AG08396 (cell line): ENCODE measurements at places on chromosomes 7 and 10.

DNA sequence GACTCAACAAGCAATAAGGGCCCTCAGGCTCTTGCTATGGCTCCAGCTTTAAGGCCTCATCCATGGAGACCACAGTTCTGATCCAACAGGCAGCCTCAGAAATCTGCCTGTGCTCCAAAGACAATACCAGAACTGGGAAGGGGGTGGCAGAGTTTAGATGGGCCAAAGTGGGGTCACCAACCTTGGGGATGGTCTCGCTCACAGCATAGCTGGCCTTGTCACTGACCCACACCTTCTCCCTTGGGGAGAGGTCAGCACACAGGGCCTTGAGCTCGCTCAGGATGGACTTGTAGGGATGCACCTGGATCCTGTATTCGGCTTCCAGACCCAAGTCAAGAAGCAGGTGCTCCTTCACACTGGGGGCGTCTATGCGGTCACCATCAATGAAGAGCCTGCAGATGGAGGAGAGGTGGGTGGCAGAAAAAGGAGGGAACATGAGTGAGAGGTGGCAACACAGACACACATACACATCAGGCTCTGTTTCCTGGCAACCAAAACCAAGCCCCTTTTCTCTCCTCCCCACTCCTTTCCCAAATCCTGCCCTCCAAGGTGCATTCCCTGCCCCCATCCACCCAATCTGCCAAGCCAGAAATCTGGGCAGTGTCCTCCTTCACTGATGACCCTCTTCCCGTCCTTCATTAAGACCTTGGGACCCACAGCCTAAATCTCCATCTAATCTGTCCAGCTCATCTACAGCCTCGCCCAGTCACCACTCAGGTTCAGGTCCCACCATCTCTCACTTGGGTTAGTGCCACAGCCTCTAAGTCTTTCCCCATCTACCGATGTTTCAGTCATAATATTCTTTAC lies 40.9 kb downstream of the XPNPEP1 start:
- no peak for DNase-seq

- no peak for DNase-seq
Observed at GRCh38 chr10:88253-88652, 39.2 kb upstream of the TUBB8 start.

GRCh38 chr10:96496281-96496925 lies 17.3 kb downstream of the TLL2 start:
- peak; percentile 44 for DNase-seq

- no peak for DNase-seq
Observed at GRCh38 chr7:70699271-70699670, 432.7 kb upstream of the GALNT17 start.

- DNase-seq = no peak
Observed at GRCh38 chr7:67803789-67804188, 807.2 kb downstream of the TYW1 start.

GRCh38 chr7:102167254-102167653 lies 119.4 kb upstream of the SH2B2 start:
- DNase-seq = no peak

GRCh38 chr7:83850125-83850524 lies 201.2 kb upstream of the SEMA3E start:
- no peak for DNase-seq

- no peak for DNase-seq
Observed at GRCh38 chr7:120609136-120609753, 248.7 kb downstream of the TSPAN12 start.

DNA sequence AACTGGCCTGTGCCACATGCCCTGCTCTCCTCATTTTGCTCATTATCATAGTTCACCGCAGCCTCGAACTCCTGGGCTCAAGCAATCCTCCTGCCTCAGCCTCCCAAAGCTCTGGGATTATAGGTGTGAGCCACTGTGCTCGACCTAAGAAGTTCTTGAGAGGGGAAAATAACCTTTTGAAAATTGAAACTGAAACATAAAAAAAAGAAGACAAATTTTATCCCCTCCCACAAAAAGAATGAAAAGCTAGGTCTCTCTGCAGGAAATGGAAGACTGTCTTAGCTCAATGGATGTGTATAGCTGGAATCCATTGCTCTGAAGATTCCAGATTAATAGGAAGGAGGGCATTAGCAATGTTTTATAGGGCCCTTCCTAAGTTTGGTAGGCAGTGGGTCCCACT lies 2.0 kb upstream of the EXOC6 start:
- no peak for DNase-seq

DNA sequence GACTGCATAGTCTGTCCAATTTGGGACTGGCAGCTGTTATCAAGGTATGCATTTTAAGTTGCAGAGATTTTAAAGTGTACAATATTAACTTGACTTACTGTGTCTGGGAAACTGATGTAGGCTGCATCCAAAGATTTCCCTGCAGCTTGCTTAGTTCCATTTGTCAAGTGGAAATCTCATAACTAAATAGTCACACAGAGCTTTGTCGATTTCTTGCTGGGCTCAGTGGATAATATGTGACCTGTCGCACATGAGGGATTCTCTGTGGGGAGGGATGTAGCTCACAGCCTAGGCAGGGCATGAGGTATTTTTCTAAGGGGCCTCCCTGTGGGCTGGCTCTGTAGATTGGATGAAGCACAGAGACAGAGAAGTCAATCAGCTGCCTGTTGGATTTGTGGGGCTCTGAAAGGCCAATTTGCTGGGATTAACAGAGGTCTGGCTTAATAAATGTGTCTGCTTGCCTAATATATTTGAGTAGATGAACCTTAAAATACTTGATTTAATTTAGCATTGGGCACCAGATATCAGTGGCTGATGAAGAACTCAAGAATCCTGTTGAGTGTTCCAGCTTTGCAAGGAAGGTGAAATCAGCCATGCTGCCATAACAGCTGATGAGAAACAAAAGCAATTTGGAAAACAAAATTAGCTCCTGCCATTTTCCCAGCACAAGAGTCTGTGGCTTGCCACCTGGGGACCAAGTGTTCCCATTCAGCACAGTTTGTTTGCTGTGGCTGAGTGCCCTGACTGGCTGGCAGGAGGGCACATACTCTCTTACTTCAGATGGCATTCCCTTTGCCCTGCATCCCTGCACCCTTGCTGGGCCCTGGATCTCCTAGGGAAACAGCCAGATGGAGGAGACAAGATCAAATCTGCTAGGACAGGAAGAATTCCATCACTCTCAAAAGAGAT lies 598.5 kb downstream of the SORCS3 start:
- no peak for DNase-seq

GRCh38 chr10:117936141-117936540 lies 110.6 kb downstream of the RAB11FIP2 start:
- no peak for DNase-seq

GRCh38 chr10:71408436-71409225 lies 11.9 kb downstream of the CDH23 start:
- no peak for DNase-seq

DNA sequence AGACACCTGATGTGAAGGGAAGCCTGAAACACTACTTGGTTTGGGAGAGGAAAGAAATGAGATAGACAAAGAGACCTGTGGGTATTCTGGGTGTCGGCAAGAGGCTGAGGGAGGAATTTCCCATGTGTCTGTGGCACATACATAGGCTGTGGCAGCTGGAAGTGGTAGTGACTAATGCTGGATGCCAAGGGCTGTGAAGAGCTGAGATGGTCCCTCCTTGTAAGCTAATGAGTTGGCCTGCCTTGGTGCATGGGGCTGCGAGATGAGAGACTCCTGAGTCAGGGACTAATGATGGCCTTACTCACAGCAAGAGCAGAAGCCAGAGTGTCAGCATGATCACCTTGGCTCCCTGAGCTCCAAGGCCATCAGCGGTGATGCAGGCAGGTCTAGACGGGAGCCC lies 119.0 kb upstream of the EEPD1 start:
- peak; percentile 33 for DNase-seq

DNA sequence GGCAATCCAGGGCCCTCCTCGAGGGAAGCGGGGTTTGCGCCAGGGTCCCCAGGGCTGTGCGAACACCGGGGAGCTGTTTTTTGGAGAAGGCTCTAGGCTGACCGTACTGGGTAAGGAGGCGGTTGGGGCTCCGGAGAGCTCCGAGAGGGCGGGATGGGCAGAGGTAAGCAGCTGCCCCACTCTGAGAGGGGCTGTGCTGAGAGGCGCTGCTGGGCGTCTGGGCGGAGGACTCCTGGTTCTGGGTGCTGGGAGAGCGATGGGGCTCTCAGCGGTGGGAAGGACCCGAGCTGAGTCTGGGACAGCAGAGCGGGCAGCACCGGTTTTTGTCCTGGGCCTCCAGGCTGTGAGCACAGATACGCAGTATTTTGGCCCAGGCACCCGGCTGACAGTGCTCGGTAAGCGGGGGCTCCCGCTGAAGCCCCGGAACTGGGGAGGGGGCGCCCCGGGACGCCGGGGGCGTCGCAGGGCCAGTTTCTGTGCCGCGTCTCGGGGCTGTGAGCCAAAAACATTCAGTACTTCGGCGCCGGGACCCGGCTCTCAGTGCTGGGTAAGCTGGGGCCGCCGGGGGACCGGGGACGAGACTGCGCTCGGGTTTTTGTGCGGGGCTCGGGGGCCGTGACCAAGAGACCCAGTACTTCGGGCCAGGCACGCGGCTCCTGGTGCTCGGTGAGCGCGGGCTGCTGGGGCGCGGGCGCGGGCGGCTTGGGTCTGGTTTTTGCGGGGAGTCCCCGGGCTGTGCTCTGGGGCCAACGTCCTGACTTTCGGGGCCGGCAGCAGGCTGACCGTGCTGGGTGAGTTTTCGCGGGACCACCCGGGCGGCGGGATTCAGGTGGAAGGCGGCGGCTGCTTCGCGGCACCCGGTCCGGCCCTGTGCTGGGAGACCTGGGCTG lies 26.0 kb downstream of the PRSS2 start:
- peak; percentile 33 for DNase-seq

GRCh38 chr10:80529604-80530003 lies 8.1 kb upstream of the SH2D4B start:
- no peak for DNase-seq

- DNase-seq = peak; percentile 91
Observed at GRCh38 chr7:73715648-73716317, 3.7 kb downstream of the STX1A start.

DNA sequence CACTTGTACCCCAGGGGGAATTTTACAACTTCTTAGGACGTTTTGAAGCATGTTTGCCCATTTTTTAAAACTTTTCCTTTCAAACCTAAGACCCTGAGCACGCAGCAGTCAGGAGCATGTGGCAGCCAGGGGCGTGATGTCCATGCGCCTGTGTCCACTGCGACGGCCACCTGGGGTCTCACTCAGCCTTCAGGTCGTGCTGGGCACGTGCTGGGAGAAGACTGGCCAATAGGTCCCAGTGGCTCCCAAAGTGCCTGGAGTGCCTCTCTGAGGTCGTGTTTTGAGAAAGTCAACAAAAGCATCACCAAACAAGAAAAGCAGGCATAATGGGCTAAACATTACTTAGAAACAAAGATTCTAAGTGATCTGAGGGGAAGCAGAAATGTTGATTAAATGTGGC lies 14.8 kb downstream of the LRRC27 start:
- no peak for DNase-seq

GRCh38 chr10:92690211-92690914 lies 608 bp downstream of the HHEX start:
- DNase-seq = peak; percentile 83

DNA sequence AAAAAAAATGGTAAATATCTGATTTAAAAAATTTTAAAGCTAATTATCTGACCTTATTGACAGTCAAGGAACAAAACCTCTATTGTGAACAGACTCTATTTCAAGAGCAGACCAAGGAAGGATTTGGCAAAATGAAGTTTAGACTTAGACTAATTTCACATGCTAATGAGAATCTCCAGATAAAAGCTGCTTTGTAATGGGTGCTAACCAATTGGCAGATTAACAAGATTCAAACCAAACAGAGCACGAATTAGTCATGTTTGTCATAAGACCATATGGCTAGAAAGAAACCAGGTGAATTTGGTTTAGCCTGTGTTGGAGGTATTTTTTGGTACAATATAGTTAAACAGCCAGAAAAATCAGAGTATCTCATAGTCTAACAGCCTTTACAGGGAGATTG lies 429.1 kb upstream of the NFE2L3 start:
- no peak for DNase-seq

DNA sequence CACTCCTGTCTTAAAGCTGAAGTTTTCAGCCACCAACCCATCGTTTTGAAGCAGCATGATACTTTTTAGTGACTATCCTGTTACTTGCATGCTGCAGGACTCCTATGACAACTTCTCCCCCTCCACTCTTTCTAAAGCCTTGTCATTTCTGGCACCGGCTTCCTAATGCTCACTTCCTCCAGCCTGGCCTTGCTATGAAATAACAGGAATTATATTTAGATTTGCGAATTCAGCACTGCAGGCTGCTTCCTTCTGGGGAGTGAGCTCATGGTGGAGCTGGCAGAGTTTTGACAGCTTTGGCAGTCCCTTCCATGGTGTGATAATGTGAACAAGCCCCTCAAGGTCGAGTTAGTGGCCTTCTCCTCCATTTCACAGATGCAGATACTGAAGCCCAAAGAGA lies 13.4 kb downstream of the BLNK start:
- no peak for DNase-seq

DNA sequence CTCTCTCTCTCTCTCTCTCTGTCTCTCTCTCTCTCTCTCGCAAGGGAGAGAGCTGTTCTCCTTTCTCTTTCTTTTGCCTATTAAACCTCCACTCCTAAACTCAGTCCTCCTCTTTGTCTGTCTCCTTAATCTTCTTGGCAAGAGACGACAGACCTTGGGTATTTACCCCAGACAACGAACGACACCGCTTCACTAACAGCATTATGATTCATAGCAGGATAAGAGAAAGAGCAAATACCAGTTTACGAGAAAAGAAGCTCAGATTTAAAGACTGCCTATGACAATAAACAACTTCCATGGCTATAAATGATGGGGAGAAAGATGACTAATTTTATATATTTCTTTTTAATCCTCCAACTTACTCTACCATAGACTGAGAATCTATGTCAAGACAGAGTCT lies 1396.5 kb upstream of the CELF2 start:
- no peak for DNase-seq

DNA sequence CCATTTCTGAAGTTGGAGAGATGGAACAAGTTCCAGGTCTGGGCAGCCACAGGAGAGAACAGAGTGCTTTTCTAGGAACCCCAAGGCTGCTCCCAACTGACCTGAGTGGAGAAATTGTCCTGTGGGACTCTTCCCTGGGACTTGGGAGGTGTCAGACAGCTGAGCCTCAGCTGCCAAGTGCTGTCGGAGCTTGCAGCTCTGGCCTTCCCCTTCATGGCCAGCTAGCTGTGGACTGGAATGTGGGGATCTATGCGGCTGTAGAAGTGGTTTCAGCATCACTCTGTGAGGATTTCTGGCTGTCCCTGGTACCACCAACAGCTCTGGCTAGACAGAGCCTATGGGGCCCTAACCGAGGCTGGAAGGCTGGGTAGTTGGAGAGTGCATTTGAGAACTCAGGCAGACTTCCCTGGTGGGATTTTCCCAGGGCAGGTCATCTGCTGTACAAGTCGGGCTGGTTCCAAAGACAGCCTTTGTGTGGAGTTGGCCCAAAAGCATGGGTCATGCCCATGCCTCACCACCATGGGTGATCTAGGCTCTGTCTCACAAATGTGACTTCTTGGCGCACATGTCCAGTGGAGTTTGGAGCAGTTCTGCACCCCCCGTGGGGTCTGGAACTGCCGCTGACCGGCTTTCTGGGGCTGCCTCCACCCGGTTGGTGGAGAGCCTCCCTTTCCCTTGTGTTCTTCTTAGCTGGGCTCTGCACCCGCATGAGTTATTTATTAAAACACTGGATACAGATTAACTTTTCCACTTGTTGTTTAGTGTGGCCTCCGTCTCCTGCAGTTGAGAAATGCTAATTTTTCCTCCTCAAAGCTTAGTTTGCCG lies 10.9 kb downstream of the SUFU start:
- no peak for DNase-seq
